Osteocyte (in vitro differentiated cells): ENCODE measurements at places on chromosomes 12 and 14.

DNA sequence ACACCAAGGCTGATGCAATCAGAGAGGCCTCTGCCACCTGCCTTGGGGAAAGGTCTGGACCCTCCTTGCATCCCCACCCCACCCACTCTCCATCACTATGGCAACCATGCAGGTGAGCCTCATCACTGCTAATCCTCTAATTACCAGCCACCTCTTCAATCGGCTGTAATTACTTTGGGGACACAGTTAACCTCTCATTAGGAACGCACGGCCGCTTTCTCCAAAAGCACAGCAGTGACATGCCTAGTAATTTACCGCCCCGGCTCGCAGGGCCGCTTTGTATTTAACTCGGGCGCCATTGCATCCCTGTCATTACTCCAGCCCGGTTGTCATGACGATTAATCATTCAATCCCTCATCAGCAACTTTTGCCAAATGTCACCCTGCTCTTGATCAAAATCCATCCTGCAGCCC lies 36.3 kb upstream of the FAM222A start:
- DNase-seq, result no peak

DNA sequence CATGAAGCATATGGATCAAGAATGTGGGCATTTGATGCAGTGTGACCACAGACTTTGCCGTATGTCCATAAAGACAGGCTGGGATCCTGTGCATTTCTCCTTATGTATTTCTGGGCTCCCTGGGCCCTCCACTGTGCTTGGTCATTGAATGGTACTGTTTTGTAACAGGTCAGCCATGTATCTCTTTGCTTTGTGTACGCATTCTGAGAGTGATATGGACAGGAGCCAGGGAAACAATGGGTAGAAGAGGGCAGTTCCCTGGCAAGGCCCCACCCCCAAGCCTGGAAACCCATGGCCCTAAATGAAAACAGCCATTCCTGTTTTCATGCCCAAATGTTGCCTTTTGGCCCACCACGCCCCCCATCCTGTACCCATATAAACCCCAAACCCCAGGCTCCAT lies 15.2 kb upstream of the FBXO34 start:
- DNase-seq, result no peak

GRCh38 chr12:51827925-51828818 lies 20.3 kb downstream of the FIGNL2 start:
- no peak for DNase-seq

DNA sequence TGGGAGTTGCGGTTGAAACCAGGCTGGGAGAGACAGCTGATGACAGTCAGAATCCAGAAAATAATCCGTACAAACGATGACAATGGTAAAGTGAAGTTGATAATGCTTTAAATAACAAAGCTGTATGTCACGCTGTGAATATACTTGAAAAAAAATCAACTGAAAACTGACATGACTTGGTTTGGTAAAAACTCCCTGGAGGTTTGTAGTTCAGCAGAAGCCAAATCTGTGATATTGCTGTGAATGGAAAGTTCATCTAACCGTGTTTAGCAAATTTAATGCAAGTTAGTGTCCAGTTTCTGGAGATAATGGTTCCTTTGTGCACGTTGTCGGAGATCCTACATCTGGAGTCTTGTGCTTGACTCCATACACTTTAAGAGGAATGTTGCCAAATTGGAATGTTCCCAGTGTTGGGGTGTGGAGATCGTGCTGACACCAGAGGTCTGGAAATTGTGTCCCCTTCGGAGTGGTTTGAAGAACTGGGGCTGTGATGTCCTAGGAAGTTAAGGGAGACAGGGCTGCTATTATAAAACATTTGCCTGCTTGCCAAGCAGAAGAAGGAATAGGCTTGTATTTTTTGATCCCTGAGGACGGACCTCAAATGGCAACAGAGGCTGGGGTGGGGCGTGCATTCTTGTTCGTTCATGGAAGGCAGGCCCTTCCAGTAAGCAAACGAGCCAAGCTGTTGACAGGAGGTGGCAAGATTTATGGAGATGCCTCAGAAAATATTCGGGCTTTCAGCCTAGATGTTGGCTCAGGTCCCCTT lies 30.6 kb downstream of the PPFIBP1 start:
- DNase-seq, result no peak
